ENCODE measurements at places on chromosomes 6 and 20. TPM values are rescaled to one million over a fixed set of nuclear protein-coding genes. Genes with fewer than 3 reads are reported as not detected.

Gene AVP
- total RNA-seq: not detected

Gene SLC24A3
- not detected for total RNA-seq

Gene BHLHE23
- total RNA-seq: not detected

Gene NKX2-2
- not detected for total RNA-seq

Gene MOXD1
- 28.5 TPM for total RNA-seq

Gene PLN
- total RNA-seq: not detected

Gene SPAG4
- total RNA-seq: 15.9 TPM

Gene CYP39A1
- total RNA-seq: 1.3 TPM
